Left lung (tissue), 14 donors: ENCODE measurements at places on chromosomes 2 and 18.

DNA sequence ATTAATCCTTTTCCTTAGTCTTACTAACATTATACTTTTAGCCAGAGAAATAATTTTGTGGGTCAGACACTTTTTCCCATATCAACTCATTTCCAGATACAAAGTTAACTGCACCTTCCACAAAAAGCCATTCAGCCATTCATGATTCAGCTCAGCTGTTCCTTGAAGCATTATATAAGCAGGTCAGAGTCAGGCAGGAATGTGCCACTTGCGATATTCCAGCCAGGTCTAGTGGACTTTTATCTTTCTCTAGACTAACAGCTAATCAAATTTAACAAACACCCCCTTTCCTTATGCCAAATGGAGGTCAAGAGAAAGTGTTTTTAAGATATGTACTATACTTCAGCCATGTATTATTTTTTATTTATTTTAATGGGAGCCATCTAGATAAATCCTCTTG, 75.6 kb upstream of the EPB41L3 start:
- peak; percentile 9 for DNase-seq

DNA sequence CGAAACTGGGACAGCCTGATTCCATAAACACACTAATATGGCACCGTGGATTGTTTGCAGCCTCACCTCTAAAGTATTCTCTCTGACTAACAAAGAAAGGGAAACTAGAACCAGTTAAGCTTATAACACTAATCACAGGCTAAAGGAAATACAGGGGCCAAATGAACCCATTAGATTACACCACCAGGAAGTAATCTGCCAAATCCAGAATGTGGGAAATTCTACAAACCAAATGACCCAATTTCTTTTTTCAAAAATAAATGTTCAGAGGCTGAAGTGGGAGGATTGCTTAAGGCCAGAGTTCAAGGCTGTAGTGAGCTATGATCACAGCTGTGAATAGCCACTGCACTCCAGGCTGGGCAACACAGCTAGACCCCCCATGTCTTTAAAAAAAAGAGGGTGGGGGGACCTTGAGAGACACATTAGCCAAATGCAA, 1.5 kb upstream of the MPPE1 start:
- no peak for DNase-seq

DNA sequence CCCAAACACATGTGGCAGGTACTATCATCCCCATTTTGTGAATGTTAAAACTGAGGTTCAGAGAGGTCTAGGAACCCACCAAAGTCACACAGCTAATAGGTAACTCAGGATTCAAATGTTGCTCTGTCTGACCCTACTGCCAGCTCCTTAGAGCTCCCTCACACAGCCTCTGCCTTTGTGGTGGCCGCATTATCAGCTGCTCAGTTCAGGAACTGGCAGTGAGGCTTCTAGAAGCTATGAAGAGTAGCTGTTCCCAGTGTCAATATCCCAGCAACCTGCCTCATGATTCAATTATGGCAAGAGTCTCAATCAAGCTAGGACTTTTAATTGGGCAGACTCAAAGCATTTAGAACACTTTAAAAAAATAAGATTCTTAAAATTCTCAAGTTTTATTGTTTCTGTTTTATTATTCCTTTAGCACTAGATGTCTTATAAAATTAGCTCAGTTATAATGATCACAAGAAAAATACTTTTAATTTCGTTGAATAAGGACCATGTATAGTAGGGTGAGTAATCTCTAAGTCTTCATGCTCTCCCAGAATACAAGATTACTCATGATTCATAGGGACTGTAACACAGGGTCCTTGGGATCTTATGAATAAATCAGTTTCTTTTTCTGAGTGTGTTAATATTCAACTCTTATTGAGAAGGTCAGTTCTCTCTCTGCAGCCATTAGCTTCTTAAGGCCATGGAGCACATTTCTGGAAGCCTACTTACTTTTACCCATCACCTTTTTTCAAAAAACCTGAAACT, 342.7 kb downstream of the RND3 start:
- no peak for DNase-seq

DNA sequence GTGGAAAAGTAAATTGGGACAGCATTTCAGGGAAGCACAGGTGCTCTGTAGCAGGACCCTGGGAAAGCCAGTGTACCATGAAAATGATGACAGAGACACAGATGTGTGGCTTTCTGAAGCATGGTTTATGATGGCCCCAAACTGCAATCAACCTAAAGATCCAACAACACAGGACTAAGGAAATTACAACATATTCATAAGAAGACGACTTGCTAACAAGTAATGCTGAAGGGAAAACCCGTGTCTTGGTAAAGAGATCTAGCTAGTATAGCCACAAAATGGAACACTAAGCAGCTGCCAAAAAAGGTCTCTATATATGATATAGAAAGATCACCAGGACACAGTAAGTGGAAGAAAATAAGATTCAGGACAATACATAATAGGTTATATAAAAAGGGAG, 53.2 kb downstream of the UXS1 start:
- no peak for DNase-seq
